ENCODE measurements at places on chromosomes 6 and 20.

DNA sequence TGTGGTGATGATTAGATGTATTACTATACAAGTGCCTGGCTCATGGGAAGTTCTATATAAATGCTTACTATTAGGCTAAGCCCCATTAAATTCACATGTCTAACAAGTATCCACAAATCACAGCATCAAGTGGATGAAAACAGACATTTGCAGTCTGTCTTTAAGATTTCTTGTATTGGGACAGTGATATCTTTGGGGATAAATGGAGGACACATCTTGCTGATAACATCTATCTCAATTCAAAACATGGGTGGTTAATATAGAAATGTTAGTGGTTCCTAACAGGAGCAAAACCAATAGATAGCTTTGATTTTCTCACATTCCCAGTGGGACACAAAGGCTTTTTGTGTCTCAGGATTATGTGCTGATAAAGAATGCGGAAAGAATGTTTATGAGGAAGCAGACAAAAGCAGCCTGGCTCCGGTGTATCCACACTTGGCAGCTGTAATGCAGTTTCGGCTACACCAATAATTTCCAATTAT is 29.3 kb downstream of the PTPRK start:
- no peak for DNase-seq

DNA sequence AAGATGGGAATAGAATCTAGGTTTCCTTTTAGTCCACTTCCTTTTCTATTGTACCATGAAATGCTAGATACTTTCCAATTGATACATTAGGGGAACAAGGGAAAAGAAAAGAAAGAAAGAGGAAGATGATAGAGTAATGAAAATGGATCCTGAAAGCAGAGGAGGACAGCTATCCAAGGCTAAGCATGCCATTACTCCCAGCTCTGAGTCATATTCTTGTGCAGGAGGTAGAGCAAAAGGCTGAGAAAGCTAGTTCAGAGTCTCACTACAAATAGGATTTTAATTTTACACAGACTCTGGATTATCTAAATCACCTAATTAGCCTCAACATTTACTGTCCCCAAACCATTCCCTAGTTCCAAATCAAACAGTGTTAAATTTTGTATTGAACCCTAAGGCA is 23.6 kb downstream of the RWDD2A start:
- no peak for DNase-seq

DNA sequence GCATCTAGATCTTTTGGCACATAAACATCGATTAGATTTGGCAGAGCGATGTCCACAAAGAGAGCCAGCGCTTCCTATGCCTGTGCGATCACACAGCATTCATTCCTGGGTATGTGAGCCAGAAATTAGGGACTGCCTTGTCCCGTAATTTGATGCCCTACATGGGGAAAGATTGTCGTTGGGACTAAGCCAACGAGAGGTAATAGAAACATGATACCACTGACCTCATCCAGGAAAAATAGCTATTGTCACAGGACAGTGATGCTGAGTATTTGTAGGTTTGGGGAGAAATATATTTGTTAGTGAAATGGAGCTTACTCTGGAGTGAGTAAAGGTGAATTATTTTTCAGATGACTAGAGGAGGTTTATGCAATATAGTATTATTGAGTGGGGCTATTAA is 154.0 kb downstream of the TSHZ2 start:
- DNase-seq = no peak

- DNase-seq = no peak
These were observed 449.0 kb downstream of the QKI start for GRCh38 chr6:163863565-163863964.

- DNase-seq = no peak
These were observed 16.2 kb downstream of the FRS3 start for GRCh38 chr6:41763470-41763869.

- DNase-seq = no peak
These were observed 366.5 kb upstream of the POU3F2 start for GRCh38 chr6:98467902-98468301.

GRCh38 chr20:24731312-24731711 is 217.8 kb upstream of the CST7 start:
- DNase-seq = no peak

DNA sequence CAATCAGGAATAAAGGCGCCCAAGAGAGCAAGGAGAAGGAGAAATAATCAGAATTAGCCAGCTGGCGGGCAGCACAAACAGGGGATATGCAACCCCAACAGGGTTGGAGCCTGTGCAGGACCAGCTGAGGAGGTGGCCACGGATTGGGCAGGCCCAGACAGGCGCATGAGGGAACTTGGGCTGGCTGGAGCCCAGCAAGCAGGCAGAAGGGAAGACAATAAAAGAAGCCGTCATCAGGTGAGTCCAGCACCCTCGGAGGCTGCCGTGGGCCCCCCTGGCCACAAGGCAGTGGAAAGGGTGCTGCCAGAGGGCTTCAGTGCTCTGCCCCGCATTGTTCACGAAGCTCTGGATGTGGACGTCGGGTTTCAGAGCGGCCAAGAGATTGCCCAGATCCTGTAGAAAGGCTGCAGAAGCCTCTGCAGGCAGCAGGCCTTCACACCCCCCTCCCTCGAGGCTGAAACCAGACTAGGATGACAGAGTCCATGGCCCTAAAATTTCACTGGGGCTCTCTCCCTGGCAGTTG is 28.4 kb upstream of the MAFB start:
- no peak for DNase-seq

- no peak for DNase-seq
These were observed 11.0 kb upstream of the HDGFL1 start for GRCh38 chr6:22558288-22558882.

DNA sequence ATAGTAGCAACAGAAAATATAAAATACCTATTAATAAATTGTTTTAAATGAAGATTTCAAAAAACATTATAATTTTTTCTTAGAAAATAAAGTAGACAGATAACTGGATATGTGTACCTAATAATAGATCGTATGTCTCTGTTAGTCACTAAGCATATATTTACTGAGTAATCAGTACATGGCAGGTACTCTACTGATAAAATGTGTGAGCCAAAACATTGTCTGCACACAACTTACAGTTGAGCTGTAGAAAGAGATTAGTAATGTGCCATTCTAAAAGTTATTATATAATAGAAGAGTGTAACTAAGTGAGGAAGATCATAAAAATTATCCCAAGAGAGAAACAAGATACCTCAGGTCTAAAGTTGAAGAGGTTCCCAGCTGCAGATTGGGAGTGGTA is 929.9 kb upstream of the EPHA7 start:
- no peak for DNase-seq

DNA sequence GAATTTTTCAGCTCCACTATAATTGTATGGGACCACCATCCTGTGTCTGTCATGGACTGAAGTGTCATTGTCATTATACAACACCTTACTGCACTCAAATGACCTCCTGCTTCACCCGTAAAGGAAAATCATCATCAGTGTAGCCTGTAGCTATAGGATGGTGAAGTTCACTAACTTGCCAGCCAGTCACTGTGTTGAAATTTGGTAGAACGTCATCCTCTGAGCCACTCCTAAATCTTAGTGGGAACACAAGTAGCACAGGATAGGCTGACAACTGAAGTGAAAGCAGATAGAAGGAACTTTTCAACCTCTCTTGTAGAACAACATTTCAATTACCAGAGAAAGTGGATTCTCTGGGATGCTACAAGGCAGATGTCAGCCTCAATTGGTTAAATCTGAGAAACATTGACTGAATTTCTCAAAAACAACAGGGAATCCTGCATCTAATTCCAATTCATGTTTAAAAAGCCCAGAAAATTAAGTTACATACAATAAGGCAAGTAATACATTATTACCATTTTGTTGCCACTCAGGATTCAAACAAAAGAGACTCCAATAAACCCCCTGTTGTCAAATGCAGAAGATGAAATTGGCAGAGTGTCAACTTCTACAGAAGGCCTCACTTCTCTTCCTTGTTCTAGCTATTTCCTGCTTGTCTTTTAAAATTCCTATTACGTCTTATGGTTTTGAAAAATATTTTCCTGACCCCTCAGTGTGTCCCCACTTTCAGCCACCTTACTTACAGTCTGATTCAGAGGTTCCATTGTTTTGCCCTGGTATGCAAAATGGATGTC is 647.9 kb upstream of the AGPAT4 start:
- DNase-seq = no peak

DNA sequence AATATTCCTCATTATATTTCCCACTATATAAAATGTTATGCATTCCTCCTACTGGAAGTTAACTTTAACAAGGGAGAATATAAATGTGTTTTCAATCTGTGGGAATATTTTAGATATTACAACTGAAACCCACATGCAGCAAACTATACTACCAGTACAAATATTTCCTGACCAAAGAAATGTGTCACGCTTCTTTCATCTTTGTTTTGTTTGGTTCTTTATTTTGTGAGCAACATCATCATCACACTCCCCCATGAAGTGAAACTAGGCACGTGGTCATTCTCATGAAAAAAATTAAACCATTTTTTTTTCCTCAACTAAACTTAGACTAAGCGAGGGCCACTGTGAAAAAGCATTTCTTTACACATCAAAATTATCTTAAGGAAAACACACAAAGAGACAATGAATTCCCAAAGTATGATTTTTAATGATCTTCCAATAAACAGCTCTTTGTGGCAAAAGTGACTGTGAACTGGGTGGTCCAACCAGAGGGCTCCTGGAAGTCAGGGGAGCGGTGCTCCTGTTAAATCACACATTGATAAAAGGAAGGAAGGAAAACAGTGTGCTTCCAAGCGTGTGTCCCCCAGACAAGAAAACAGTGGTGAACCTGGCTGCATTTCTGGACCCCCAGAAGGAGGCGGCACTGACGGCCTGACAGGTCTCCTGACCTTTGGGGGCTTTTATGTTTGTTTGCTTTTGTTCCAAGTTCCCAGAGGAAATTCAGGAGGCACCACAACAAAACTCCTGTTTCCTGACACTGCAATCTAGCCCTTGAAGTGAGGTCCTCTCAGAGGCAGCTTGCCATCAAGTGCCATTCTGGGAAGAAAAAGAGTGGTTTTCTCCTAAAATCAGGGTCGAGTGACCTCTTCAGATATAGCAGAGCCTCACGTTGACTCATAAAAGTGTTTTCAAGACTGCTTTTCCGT is 166.8 kb upstream of the FOXQ1 start:
- no peak for DNase-seq

- DNase-seq = peak; percentile 67
These were observed 47.1 kb upstream of the ENTPD6 start for GRCh38 chr20:25148181-25148981.

DNA sequence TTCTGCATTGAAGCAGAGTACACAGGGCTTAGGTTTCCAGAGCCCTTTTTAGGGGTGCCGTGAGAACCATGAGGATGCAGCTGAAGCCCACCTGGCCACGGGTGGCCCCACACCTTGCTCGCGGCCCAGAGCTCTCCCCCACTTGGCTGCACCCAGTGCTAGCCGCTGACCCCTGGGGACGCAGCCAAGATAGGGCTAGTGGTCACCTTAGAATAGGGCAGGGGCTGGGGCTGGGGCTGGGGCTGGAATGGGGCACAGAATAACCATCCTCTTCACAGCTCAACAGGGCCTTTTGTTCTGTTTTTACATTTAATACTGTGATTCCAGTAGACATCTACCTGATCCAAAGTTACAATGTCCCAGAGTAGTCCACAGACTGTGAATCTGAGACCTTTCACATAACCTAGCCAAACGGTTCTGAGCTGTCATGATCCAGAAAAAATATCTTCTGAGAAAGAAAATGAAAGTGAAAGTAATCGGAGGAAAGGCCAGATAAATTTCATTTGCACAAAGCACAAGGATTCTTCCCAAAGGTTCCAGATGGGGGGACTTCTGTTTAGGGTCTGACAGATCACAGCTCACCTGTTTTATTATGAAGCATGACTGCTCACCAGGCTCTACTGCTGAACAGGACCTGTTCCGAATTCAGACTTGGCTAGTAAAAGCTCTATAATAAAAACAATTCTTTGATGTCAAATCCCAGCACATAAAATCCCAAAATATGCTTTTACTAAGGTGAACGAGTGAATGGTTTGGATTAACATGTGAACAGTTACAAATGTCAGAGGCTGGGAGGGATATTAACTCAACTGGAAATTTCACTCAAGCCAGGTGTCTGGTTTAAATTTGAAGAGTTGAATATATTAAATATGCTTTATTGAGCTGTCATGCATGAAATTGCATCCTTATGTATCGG is 401.9 kb downstream of the THBS2 start:
- no peak for DNase-seq

DNA sequence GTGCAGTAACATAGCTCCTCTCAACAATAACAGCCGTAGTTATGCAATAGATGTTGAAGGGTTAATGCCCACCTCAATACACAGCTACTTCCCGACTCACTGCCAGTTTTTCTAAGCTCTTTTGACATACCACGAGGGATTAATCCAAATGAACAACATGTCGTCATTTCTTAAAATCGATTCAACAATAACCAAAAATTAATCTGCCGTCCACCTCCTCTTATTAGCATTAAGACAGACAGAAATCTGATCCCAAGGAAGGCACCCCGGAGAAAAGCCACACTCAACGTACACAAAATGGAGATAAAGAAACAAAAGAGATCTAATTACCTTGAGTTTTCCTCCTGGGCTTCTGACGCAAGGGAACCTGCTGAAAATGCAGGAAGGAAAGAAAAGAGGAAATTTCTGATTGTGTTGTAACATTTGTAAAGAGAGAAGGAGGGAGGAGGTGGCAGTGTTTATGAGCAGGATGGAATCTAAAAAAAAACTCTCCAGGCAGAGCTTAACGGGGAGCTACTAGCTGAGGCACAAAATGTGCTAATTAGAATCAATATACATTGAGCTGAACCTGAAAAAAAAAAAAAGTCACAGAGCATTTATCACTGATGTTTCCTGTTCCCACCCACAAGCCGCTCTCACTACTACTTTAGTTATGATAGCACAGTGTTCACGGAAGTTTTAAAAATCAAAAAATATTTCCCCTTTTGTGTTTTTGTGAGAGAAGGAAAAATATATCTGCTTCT is 109.3 kb downstream of the IPCEF1 start:
- DNase-seq = no peak

DNA sequence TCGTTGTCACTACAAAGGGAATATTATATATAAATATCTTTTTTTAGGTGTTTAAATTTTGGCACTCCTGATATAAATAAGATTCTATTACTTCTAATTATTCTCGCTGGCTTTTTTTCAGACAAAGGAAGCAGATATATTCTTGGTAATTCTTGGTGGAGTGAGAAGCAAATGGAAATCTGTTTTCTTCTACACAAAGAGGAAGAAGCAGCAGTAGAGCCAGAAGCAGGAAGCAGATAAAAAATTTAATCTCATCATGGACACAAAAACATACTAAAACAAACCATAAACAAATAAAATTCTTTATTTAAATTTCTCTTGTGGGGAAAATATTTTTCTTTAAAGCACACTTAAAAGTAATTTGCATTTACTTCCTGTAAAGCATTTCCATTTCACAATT is 3.7 kb upstream of the KIAA0319 start:
- DNase-seq = no peak

DNA sequence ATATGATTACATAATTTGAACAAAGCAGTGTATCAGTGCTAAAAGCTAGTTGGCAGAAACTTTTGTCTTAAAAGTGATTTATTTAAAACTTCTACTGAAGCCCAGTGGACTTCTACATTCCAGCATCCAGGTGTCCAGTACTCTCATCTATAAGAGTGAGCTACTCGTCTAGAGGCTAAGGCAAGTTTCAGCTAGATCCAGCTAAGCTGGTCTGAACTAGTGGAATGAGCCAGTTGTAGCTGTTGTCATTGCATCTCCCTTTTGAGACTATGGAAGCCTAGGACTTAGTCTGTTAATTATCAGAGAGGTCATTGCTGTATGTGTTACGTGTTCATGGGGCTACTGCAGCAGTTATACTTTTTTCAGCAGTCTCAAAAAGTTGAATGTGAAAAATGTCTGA is 165.1 kb downstream of the ZFAND3 start:
- no peak for DNase-seq

- DNase-seq = no peak
These were observed 37.2 kb downstream of the TTI1 start for GRCh38 chr20:37995856-37996605.
